ENCODE measurements at places on chromosomes 12 and 14.

DNA sequence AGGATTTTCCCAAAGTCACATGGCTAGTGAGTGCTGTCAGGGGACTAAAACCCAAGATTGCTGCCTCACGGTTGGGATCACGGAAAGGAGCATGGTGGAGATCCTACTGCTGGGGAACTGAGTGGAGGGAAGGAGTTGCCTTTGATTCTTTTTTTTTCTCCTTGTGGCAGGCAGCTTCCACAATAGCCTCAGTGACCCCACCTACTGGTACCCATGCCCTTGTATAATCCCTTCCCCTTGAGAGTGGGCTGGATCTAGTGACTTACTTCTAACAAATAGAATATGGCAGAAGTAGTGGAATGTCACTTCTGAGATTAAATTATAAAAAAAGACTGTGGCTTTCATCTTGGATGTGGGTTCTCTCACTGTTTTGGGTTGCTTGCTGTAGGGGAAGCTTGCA lies 135.7 kb downstream of the DICER1 start:
- DNase-seq = no peak

DNA sequence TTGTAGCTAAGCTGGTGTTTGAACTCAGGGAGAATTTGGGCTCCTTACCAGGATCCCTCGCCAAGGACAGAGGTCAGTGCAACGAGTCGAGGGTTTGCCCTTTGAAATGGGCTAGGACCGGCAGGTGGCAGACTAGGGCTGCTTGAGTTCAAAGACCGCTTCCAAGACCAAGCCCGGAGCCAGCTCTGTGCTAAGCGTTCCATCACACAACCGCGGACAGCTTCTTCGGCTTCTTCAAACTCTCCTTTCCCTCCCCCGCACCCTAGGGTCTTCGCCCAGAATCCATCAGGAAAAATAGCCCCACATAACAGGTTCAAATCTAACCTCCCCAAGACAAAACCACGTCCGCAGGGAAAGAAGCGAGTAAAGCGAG lies 705 bp upstream of the FLVCR2 start:
- peak; percentile 78 for DNase-seq

DNA sequence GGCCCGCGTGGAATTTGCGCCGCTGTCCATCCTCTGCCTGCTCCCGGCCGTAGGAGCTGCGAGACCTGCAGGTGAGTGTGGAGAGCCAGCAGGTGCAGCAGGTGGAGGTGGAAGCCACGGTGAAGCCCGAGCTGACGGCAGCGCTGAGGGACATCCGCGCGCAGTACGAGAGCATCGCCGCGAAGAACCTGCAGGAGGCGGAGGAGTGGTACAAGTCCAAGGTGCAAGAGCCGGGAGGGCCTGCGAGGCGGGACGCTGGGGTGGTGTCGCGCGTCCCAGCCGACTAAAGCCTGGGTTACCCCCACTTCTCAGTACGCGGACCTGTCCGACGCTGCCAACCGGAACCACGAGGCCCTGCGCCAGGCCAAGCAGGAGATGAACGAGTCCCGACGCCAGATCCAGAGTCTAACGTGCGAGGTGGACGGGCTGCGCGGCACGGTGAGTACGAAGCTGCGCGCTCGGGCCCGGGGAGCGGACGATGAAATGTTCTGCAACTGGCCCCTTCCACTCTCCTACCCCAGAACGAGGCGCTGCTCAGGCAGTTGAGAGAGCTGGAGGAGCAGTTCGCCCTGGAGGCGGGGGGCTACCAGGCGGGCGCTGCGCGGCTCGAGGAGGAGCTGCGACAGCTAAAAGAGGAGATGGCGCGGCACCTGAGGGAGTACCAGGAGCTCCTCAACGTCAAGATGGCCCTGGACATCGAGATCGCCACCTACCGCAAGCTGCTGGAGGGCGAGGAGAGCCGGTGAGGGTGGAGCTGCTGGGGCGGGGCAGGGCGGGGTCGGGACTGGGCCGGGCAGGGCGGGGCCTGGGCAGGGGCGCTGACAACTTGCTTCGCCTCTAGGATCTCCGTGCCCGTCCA lies 2.1 kb downstream of the PRPH start:
- DNase-seq = peak; percentile 89

- peak; percentile 12 for DNase-seq
Observed at GRCh38 chr14:55160989-55161388, 30.4 kb downstream of the DLGAP5 start.

DNA sequence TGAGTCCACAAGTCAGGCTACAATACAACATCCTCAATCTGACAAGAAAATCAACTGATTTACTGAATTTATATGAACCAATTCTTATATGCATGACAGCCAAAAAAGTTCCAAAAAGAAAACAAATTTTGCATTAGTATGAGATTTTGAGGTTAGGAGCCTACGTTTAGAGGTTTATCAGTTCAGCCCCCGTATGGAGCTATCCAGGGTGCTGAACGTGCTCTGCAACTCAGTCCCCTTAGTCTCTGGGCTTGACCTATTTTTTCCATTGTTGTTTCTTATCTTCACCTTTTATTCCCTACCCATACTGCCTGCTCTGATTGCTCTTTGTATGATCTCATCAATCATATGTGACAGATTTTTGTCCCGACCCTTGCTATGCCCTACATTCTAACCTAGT lies 693.0 kb downstream of the NRXN3 start:
- DNase-seq = peak; percentile 9

- no peak for DNase-seq
Observed at GRCh38 chr12:96711364-96711763, 195.7 kb upstream of the NEDD1 start.

DNA sequence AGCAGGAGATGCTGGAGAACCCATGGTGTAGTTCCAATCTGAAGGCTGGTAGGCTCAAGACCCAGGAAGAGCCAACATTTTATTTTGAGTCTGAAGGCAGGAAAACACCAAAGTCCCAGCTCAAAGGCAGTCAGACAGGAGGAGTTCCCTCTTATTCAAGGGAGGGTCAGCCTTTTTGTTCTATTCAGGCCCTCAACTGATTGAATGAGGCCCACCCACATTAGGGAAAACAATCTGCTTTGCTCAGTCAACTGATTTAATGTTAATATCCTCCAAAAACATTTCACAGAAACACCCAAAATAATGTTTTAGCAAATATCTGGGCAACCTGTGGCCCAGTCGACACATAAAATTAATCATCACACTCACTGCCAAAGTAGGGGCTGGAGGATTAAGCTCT lies 130.8 kb downstream of the LMNTD1 start:
- no peak for DNase-seq

DNA sequence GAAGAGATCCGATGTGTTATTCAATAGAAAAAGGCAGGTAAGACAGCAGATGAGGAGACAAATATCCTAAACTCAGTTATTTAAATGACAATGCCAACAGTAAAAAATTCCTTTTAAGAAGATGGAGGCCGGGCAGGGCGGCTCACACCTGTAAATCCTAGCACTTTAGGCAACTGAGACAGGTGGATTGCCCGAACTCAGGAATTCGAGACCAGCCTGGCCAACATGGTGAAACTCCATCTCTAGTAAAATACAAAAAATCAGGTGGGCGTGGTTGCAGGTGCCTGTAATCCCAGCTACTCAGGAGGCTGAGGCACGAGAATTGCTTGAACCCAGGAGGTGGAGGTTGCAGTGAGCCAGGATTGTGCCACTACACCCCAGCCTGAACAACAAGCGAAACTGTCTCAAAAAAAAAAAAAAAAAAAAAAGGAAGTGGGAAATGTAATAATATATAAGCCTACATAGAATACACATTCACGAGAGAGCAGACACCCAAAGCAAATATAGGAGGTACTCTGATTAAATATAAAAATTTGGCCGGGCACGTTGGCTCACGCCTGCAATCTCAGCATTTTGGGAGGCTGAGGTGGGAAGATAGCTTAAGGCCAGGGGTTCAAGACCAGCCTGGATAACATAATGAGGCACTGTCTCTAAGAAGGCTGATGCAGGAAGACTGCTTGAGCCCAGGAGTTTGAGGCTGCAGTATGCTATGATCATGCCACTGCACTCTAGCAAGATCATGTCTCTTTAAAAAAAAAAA lies 19.0 kb downstream of the CORO1C start:
- DNase-seq = no peak

- DNase-seq = no peak
Observed at GRCh38 chr14:67698179-67698578, 2.6 kb upstream of the RDH11 start.

DNA sequence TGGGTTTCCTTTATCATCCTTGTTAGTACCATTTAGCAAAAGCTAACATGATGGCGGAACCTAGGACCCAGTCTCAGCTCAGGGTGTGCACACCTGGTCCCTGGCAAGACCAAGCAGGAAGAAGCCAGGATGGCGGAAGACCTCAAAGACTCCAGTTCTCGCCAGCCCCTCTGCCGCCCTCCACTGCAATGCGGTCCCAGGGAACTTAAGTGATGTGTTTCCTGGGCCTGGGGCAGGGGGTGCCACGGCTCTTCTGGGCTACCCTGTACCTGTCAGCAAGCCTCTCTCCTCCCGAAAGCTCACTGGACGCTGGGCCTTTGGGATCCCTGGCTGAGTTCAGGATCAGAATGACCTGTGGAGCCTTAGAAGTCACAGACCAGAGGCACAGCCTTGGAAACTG lies 71.3 kb downstream of the FBXL14 start:
- no peak for DNase-seq

DNA sequence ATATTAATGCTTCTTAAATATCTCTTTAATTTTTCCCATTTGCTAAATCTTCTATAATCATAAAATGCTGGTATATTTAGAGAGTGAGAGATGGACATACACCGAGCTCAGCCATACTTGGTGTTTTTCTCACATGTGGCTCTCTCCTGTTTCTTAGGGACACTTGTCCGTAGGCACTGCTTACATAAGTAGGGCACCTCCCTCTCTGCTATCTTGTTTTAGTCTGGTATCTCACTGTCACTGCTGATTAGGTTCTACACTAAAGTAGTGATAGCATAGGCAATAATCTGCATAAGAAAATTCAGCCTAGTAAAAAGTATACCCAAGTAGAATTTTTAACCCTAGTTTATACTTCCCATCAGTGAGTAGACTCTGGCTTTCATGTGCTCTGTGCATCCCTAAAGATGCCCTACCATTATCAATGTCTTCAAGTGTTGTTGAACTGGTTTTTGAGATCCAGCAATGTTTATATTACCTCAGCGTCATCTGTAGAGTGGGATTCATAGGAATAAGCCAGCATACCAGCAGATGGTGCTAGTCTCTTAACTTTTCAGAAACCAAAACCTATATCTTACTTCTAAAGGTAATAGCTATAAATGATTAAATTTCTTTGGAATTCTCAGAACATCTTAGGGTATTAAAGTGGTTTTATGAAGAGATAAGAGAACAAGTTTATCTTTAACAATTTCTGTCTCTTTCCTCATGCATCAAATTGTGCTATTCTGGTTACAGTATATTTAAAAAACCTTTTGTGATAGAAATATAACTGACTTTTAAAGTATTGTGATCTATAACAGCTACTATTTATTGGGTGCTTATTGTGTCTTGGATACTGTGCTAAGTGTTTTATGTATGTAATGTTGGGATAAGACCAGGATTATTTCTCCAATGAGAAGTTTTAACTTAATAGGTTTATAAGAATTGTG lies 32.9 kb downstream of the ARID2 start:
- peak; percentile 26 for DNase-seq

GRCh38 chr12:112928978-112929377 lies 9.3 kb upstream of the OAS3 start:
- no peak for DNase-seq

- no peak for DNase-seq
Observed at GRCh38 chr12:122934722-122935121, 31.5 kb downstream of the ABCB9 start.

GRCh38 chr14:34616360-34616759 lies 13.6 kb downstream of the SNX6 start:
- DNase-seq = no peak

DNA sequence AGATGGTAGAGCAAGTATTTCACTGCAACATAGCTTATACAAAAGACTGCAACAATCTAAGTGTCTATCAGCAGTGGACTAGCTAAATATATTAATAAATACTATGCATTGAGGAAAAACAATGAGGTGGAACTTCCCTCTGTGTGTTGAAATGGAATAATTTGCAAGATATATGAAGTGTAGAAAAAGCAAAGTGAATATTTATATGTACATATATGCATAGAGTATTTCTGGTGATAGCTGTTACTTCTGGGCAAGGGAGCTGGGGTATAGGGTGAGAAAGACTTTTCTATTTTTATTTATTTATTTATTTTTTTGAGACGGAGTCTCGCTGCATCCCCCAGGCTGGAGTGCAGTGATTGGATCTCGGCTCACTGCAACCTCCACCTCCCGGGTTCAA lies 33.9 kb downstream of the DNAL1 start:
- no peak for DNase-seq

- no peak for DNase-seq
Observed at GRCh38 chr12:125890971-125891370, 825.7 kb downstream of the AACS start.

GRCh38 chr14:78405079-78405856 lies 235.1 kb downstream of the NRXN3 start:
- DNase-seq = no peak

GRCh38 chr14:86892152-86892956 lies 1100.6 kb downstream of the GALC start:
- DNase-seq = no peak

- no peak for DNase-seq
Observed at GRCh38 chr12:43544703-43545102, 7.3 kb downstream of the ADAMTS20 start.

DNA sequence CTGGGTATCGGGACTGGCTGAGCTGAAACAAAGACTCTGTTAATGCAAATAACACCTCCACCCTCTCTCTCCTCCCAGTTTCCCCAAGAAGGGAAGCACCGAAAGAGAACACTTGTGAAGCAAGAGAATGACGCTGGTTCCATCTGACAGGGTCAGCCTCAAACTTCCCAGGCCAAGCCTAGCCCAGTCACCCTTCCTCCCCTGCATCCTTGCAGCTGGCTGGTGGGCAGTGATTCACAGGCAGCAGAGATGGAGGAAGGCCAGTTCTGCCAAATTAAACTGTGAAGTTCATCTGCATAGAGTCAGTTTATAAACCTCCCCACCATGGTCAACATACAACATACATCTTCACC lies 2.8 kb downstream of the LRRC74A start:
- DNase-seq = no peak

GRCh38 chr14:70700955-70701585 lies 59.4 kb downstream of the TTC9 start:
- no peak for DNase-seq

GRCh38 chr12:57110104-57111030 lies 795 bp downstream of the STAT6 start:
- no peak for DNase-seq

DNA sequence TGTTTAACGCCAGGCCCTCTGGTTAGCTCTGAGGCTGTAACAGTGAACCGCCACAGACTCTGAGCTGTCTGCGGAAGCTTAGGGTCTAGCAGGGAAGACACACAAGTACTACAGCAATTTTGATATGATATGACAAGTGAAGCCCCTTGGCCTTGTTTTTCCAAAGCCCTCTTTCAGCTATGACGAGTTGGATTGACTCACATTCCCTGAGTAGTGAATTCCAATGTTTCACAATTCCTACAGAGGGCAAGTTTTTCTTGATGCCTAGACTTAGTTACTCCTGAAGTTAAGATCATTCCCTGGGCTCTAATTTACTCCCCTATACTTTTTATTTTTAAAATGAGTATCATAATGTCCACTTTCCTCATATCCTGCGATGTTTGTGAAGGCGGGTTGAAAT lies 53.3 kb upstream of the CISTR start:
- DNase-seq = no peak

GRCh38 chr14:42556551-42556950 lies 949.9 kb downstream of the LRFN5 start:
- no peak for DNase-seq
